ENCODE measurements at places on chromosomes 3 and 15. TPM values are rescaled to one million over a fixed set of nuclear protein-coding genes. Genes with fewer than 3 reads are reported as not detected.
A peak's percentile ranks its signal among the peaks of the same experiment; 100 is the strongest.

- DNase-seq = no peak
- no peaks in the 10 kb centered on the region for H3K36me3 ChIP-seq
- H3K4me1 ChIP-seq = peaks cover 23% of the 10 kb centered on the region
- H3K4me3 ChIP-seq = no peak overlapping the region
Measured at GRCh38 chr3:186644683-186645082, 4.5 kb downstream of the FETUB start.

GRCh38 chr3:162052636-162053035 lies 556.0 kb downstream of the OTOL1 start:
- no peaks in the 10 kb centered on the region for H3K36me3 ChIP-seq
- H3K27me3 ChIP-seq = no peaks in the 10 kb centered on the region
- H3K4me3 ChIP-seq = no peak overlapping the region

GRCh38 chr3:115548611-115549010 lies 74.7 kb upstream of the GAP43 start:
- H3K27me3 ChIP-seq = peaks cover 1% of the 10 kb centered on the region
- no peak overlapping the region for H3K27ac ChIP-seq
- DNase-seq = no peak
- no peaks in the 10 kb centered on the region for H3K36me3 ChIP-seq
- no peak overlapping the region for H3K4me3 ChIP-seq
- no peaks in the 10 kb centered on the region for H3K4me1 ChIP-seq

DNA sequence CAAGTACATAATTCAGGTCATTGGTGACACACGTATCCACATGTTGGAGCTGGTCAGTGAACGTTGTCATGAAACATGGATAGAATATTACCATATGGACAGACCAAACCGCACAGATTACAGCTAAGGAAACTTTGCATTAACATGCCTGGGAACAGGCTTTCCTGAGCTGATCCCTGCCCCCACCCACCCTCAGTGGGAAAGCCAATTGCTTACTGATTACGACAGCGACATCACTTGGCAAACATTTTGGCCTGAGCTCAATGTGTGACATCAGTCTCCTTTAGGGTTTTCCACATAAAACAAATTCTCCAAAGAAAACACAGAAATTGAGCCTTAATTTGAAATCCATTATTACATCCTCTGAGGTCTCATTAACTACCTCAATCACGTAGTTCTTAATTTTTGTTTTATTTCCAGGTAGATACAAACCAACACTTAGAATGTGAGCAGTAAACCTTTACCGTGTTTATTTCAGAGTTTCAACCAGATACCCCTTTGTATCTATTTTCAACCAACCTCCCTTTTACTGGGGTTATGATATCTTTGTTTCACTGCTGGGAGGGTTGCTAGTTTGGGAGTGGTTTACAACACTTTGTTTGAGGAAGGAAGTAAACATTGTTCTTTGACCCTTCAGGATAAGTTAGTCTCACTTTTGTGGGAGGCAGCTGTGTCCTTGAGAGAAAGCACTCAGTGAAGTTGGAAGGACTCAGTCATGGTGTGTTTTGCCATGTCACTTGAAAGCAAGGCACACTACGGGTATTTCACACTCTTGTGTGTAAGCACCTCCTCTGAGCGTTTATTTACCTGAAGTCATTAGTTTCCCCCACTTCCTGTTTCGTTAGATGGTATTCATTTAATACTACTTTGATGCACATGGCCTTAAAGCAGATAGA lies 103.1 kb downstream of the CMSS1 start:
- DNase-seq = no peak
- no peak overlapping the region for H3K4me3 ChIP-seq
- H3K27ac ChIP-seq = no peak overlapping the region
- peaks cover 9% of the 10 kb centered on the region for H3K36me3 ChIP-seq
- H3K27me3 ChIP-seq = no peaks in the 10 kb centered on the region

DNA sequence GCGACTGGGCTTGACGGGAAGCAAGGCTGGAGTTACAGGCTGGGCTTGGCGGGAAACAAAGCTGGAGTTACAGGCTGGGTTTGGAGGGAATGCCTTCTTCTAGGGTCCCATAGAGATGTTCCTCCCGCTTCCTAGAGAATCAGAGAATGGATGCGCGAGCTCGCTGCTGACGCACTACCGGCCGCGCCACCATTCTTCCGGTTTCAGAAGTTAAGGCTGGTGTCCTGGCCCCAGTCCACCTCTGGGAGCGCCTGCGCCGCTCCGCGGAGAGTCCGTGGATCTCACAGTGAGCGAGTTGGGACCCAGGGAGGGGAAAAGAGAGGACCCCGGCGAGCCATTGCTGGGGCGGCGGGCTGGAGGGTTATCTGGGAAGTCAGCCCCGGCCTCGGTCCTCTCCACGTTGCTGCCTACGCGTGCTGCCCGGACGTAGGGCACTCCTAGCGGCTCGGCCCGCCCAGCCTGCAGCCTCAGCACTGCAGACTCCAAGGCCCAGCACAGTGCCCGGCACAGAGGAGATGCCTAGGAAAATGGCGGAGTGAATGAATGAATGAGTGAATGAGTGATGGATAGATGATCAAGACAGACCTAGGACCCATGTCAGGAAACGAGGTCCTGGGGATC lies at the start of gene ZNF502:
Gene ZNF502, plus strand, starts transcription at position 206 of the 621 bp plus-strand sequence. CDS start 7,602 bp downstream, outside the sequence.
- H3K4me3 ChIP-seq = peak within 1 kb of the TSS; percentile 80
- H3K4me1 ChIP-seq = peaks cover 3% of the 10 kb centered on the region
- peak; percentile 73 for DNase-seq
- H3K27me3 ChIP-seq = peaks cover 12% of the 10 kb centered on the region
- H3K27ac ChIP-seq = no peak within 1 kb of the TSS

DNA sequence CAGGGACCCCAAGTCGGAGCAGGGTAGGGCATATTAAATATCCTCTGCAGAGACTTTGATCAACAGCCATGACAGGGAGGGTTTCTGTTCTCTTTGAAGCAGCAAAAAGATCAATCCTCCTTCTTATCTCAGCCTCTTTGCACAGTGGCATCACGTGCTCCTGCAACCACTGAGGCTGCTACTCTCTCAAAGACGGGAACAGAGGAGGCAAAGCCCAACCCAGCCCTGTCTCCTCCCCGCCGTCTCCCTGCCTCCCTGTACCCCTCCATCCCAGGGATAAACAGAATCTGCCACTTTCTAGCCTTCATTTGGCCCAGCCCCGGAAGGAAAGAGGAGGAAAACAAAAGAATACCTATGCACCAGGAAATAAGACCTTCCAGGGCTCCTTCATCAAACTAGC lies 7.5 kb upstream of the TBC1D21 start:
- H3K4me1 ChIP-seq = peaks cover 9% of the 10 kb centered on the region
- H3K4me3 ChIP-seq = no peak overlapping the region
- DNase-seq = no peak
- H3K27me3 ChIP-seq = peaks cover 22% of the 10 kb centered on the region
- H3K27ac ChIP-seq = no peak overlapping the region

GRCh38 chr15:73568564-73569280 lies 64.5 kb downstream of the NPTN start:
- no peak for DNase-seq
- H3K36me3 ChIP-seq = peaks cover 45% of the 10 kb centered on the region
- H3K4me3 ChIP-seq = no peak overlapping the region

DNA sequence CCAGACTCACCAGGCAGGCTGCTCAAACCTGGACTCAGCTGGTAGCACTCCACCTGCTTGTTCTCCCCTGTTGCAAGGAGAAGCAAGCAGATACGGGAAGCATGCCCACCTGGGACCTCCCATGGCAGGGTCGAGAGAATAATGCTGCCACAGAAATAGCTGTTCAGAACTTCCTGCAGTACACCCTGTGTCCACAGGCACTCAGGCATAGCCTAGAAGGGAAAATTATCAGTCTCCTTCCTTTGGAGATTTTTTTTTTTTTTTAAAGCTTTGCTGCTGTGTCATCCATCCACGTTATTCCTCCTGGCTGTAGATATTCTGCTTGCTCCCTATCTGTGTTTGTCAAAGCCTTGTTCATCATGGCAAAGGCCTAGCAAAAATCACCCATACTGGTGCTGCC lies 32.7 kb upstream of the RPS17 start:
- no peak for DNase-seq
- H3K4me1 ChIP-seq = no peaks in the 10 kb centered on the region
- H3K27me3 ChIP-seq = peaks cover 20% of the 10 kb centered on the region
- H3K4me3 ChIP-seq = no peak overlapping the region
- no peaks in the 10 kb centered on the region for H3K36me3 ChIP-seq

GRCh38 chr3:132916096-132916495 lies 122.1 kb upstream of the TMEM108 start:
- H3K4me3 ChIP-seq = no peak overlapping the region
- DNase-seq = no peak
- H3K27ac ChIP-seq = no peak overlapping the region
- no peaks in the 10 kb centered on the region for H3K36me3 ChIP-seq
- no peaks in the 10 kb centered on the region for H3K4me1 ChIP-seq

GRCh38 chr3:106068795-106069194 lies 200.0 kb upstream of the CBLB start:
- no peak overlapping the region for H3K4me3 ChIP-seq
- H3K27ac ChIP-seq = peak overlapping the region; percentile 14
- H3K4me1 ChIP-seq = peaks cover 14% of the 10 kb centered on the region
- peaks cover 3% of the 10 kb centered on the region for H3K36me3 ChIP-seq

DNA sequence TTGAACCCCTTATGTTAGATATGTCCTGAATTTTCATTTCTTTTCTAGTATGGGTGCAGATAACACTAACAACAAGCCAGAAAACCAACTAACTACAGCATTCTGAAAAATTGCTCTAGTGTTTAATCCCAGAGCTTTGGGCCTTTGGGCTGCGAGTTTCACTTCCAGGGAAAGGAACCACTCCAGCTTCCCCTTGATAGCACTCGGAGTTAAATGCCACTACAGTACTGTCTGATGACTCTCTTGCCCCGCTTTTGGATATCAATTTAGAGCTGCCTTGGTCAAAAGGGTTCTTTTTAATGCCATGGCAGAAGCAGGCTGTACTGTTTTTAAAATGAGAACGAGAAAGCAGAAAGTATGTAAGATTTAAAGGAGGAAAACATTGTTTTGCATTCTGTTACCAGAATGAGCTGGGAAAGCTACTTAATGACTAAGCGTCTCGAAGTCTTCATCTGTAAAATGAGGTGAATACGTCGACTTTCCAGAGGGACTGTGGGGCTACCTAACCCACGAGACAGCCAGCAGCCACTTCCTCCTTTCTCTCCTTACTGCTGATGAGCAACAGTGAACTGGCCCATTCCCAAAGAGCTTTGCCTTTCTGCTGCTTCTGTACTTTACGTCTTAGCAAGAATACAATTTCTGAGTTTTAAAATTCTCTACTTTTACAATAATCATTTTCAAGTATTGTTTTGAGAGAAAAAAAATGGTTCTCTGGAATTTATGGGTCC lies 299.3 kb upstream of the LYSMD4 start:
- H3K27me3 ChIP-seq = no peaks in the 10 kb centered on the region
- no peaks in the 10 kb centered on the region for H3K4me1 ChIP-seq
- H3K4me3 ChIP-seq = no peak overlapping the region
- peaks cover 28% of the 10 kb centered on the region for H3K36me3 ChIP-seq
- DNase-seq = no peak
- no peak overlapping the region for H3K27ac ChIP-seq

DNA sequence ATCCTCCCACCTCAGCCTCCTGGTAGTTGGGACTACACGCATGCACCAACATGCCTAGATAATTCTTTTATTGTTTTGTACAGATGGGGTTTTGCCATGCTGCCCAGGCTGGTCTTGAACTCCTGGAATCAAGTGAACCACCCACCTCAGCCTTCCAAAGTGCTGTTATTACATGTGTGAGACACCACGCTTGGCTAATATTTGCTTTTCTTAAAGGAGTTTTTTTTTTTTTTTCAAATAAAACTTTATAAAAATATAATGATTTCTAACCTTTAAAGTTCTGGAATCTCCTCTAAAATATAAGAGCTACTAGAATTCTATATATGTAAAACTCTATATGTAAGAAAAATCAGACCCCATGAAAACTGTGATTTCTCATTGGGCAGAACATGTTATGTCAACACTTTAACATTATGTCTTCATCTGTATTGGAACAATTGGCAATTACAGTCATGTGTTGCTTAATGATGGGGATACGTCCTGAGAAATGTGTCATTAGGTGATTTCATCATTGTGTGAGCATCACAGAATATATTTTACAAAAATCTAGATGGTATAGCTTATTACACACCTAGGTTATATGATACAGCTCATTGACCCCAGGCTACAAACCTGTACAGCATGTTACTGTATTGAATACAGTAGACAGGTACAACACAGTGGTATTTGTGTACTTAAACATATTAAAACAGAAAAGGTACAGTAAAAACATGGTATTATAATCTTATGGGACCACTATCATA lies 377.0 kb downstream of the PLCL2 start:
- no peak overlapping the region for H3K4me3 ChIP-seq
- H3K36me3 ChIP-seq = no peaks in the 10 kb centered on the region
- no peak for DNase-seq

- no peak overlapping the region for H3K4me3 ChIP-seq
- H3K36me3 ChIP-seq = no peaks in the 10 kb centered on the region
- DNase-seq = peak; percentile 59
- no peak overlapping the region for H3K27ac ChIP-seq
- H3K4me1 ChIP-seq = peaks cover 70% of the 10 kb centered on the region
- no peaks in the 10 kb centered on the region for H3K27me3 ChIP-seq
Measured at GRCh38 chr3:112136959-112137693, 4.1 kb upstream of the GCSAM start.

DNA sequence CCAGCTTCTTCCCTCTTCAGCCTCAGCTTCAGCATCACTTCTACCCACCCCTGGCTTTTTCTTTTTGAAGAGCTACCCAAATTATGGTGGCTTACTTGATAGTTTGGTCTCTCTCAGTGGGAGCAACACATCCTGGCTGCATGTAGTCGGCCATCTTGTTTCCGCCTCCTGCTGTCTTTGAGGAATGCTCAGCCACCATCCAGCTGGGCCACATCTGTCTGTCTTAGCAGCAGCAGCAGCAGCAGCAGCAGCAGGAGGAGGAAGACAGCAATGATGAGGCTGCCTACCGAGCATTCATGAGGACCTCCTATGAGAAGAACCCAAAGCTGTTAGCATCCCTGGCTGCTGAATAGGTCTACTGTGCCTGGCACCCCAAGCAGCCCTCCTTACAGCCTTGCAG lies 19.7 kb downstream of the IL16 start:
- H3K27me3 ChIP-seq = peaks cover 18% of the 10 kb centered on the region
- no peak overlapping the region for H3K27ac ChIP-seq
- DNase-seq = no peak
- H3K4me3 ChIP-seq = no peak overlapping the region
- no peaks in the 10 kb centered on the region for H3K4me1 ChIP-seq

- no peak for DNase-seq
- H3K36me3 ChIP-seq = no peaks in the 10 kb centered on the region
- H3K4me3 ChIP-seq = no peak overlapping the region
- H3K27ac ChIP-seq = no peak overlapping the region
- H3K4me1 ChIP-seq = no peaks in the 10 kb centered on the region
- H3K27me3 ChIP-seq = no peaks in the 10 kb centered on the region
Measured at GRCh38 chr3:182436547-182436946, 356.8 kb upstream of the ATP11B start.

- H3K27me3 ChIP-seq = no peaks in the 10 kb centered on the region
- no peak for DNase-seq
- no peak overlapping the region for H3K4me3 ChIP-seq
- no peaks in the 10 kb centered on the region for H3K36me3 ChIP-seq
- H3K27ac ChIP-seq = no peak overlapping the region
- H3K4me1 ChIP-seq = no peaks in the 10 kb centered on the region
Measured at GRCh38 chr15:31150732-31151231, 49.3 kb upstream of the TRPM1 start.

Gene PRR20G
- total RNA-seq = not detected

Gene TXNRD3
- 1.3 TPM for total RNA-seq

Gene SERPINI1
- total RNA-seq = 2.3 TPM

Gene ATP13A4
- 2.7 TPM for total RNA-seq

Gene VEPH1
- not detected for total RNA-seq

Gene PP2D1
- not detected for total RNA-seq

Gene KY
- not detected for total RNA-seq

Gene CAND2
- total RNA-seq = 1.6 TPM

Gene GHSR
- total RNA-seq = not detected

All from activated CD4-positive, alpha-beta memory T cell treated with anti-CD3 and anti-CD28 coated beads for 36 hours (primary cell).